ENCODE measurements at places on chromosomes 7 and 10. TPM values are rescaled to one million over a fixed set of nuclear protein-coding genes. Genes with fewer than 3 reads are reported as not detected.

Gene TRIM74
- not detected for total RNA-seq

Gene AKR1D1
- total RNA-seq = not detected

Gene SP8
- total RNA-seq = not detected

Gene FAM25A
- total RNA-seq = not detected

Gene TMEM196
- total RNA-seq = not detected

Gene OR9A2
- total RNA-seq = not detected

Gene PAX2
- total RNA-seq = not detected

Gene CPA2
- total RNA-seq = under 0.01 TPM

Gene PNLIPRP3
- not detected for total RNA-seq

Gene CRCP
- total RNA-seq = 27.7 TPM

Gene SMKR1
- 0.51 TPM for total RNA-seq

Gene GPC2
- 2.3 TPM for total RNA-seq

Gene POU6F2
- under 0.01 TPM for total RNA-seq

Gene OPN1SW
- not detected for total RNA-seq

Gene CFAP70
- total RNA-seq = 1.3 TPM

Gene KCP
- total RNA-seq = 0.50 TPM

Gene EIF5AL1
- 0.33 TPM for total RNA-seq

Gene ACHE
- total RNA-seq = under 0.01 TPM

Gene POLR2J2
- total RNA-seq = 1.5 TPM

Gene IL2RA
- not detected for total RNA-seq

Gene WEE2
- not detected for total RNA-seq

Gene ATOH7
- total RNA-seq = not detected

Gene CALCR
- total RNA-seq = not detected

Gene HTRA1
- 109 TPM for total RNA-seq

Gene TAS2R3
- 1.3 TPM for total RNA-seq

Gene CHST15
- 7.9 TPM for total RNA-seq

Gene TDRD1
- total RNA-seq = not detected

Gene FRA10AC1
- 6.9 TPM for total RNA-seq

Gene NEURL1
- not detected for total RNA-seq

Gene DOCK4
- total RNA-seq = 30.3 TPM

Gene SMNDC1
- 7.2 TPM for total RNA-seq

Gene CYP2C8
- 0.17 TPM for total RNA-seq

Gene SPOCK2
- 0.33 TPM for total RNA-seq

Gene MCM10
- 0.83 TPM for total RNA-seq

Gene GPR15LG
- total RNA-seq = not detected

Gene ACBD7
- total RNA-seq = under 0.01 TPM

Gene HOXA5
- 22.1 TPM for total RNA-seq

Gene TAS2R5
- total RNA-seq = 1.0 TPM

Gene MMP21
- 0.26 TPM for total RNA-seq

Gene FAM25G
- not detected for total RNA-seq

Gene C7orf57
- total RNA-seq = not detected

Gene CABCOCO1
- 0.26 TPM for total RNA-seq

Gene DGKI
- total RNA-seq = 2.1 TPM

Gene HABP2
- not detected for total RNA-seq

Gene MYH16
- total RNA-seq = not detected

Gene HOXA10
- 0.17 TPM for total RNA-seq

Gene DEPP1
- 97.3 TPM for total RNA-seq

Gene CDK14
- total RNA-seq = 41.1 TPM

Gene GIMAP2
- total RNA-seq = 16.2 TPM

Gene CASTOR2
- total RNA-seq = 10.9 TPM

Gene C1GALT1
- 12.3 TPM for total RNA-seq

Gene INMT
- 75.8 TPM for total RNA-seq

Gene NYAP1
- 0.26 TPM for total RNA-seq

Gene GPR85
- total RNA-seq = 9.2 TPM

Gene C10orf105
- under 0.01 TPM for total RNA-seq

Gene RPP38
- 15.4 TPM for total RNA-seq

Gene ARHGEF5
- total RNA-seq = 3.9 TPM

Gene NME8
- not detected for total RNA-seq
